ENCODE measurements at places on chromosomes 6 and 20.

- DNase-seq, result no peak
Observed at GRCh38 chr6:168972128-168972527, 281.5 kb downstream of the THBS2 start.

DNA sequence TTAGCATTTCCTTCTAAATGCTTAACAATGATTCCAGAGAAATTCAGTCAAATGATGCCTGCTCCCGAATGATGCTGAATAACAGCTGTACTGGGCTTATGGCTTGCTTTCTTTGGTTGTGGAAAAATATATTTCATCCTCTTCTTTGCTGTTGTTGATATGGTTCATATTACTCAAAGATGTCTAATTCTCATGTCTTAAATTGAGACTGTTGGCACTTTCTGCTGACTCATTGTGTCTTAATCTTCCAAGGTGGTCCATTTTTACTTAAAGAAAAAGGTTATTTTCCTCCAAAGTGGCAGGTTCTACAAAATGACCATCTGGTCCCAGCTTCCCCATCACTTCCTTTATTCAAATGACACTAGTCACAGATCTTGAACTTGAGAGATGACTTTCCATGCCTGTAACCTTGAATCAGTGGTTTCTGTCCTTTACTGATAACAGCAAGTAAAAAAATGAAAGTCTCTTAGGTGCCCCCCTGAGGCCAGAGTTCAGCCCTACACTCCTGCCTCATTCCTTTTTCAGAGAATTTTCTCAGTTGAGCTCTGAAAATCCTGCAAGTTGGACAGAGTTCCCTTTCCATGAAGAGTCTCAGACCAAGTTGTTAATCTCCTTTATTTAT is 6.9 kb downstream of the SNAP25 start:
- DNase-seq, result no peak

DNA sequence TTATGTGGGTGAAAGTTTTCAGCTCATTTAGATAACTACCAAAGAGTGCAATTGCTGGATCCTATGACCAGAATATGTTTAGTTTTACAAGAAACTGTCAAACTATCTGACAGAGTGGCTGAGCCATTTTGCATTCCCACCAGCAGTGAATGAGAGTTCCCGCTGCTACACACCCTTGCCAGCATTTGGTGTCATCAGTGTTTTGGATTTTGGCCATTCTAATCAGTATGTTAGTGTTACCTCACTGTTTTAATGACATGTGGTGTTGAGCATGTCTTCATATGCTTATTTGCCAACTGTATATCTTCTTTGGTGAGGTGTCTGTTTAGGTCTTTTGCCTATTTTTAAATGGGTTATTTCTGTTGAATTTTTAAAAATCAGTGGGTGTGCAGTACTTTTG is 120.9 kb downstream of the CFAP61 start:
- no peak for DNase-seq

- no peak for DNase-seq
Observed at GRCh38 chr6:28001751-28002150, 44.7 kb downstream of the OR2B6 start.

DNA sequence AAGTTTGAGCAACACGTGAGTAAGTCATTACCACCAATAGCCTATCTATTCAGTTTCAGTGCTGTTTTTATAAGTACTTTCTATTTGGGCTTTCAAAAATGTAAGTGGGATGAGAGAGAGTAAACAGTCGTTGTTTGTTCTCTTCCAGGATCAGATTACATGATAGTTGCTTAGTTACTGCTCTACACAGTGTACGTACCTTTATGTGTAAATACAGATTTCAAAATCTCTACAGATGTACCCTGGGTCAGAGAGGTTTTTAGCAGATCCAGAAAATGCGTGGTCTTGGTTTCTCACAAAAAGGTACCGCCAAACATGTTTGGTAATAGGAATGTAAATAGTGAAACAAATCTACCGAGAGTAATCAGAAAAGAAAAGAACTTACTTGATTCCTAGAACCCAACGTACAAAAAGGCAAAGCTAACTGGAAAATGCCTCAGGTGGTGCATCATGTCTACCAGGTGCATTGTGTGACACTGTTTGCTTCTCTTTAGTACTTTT is 421.1 kb downstream of the BCKDHB start:
- DNase-seq, result no peak

DNA sequence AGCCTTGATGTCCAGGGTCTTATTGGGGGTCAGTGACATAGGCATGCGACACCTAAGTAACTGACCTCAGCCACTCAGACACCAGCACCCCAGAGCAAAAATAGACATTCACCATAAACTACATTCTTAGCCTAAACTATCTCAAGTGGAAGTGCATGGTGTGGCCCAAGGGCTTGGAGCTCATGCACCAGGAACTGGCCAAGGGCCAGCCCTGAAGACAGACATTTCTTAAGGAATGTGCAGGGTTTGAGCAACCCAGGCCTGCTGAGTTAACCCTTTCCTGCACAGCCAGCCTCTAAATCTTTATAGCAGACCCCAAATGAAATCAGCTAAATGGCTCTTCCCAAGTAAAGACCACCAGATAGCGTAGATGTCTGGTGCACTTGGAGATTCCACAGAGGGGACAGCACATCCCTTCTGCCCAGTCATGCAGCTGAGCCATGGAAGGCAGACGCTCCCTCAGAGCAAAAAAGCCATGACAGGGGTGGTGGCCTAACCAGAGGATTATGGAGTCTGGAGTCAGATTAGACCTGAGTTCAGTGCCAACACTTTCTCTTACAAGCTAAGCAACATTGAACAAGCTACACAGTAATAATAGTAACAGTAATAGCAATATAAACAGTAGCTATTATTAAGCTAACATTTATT is 222.6 kb downstream of the ZMYND8 start:
- no peak for DNase-seq

DNA sequence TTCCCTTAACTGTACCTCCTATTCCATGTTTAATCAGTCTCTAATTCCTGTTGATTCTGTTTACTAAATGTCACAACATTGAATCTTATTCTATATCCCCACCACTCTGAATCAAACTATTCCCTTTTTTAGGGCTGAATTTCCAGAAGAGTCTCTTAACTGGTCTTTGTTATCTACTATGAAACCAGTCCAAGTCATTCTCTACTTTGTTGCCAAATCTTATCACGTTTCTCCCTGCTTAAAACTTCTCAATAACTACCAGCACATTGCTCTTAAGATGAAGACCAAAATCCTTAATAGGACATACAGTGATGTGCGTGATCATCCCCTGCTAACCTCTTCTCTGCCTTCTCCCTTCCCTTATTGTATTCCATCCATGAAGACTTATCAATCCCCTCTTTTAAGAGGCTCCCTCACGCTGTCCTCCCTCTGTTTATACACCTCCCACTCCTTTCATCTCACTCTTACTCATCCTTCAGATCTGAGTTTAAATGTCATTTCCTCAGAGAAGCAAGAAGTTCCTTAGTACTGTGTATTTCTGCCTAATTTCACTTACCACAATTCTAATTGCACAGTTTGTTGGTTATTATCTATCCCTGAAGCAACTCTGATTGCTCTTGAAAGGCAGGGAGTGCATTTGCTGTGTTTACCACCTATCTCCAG is 143.0 kb upstream of the AHI1 start:
- no peak for DNase-seq

DNA sequence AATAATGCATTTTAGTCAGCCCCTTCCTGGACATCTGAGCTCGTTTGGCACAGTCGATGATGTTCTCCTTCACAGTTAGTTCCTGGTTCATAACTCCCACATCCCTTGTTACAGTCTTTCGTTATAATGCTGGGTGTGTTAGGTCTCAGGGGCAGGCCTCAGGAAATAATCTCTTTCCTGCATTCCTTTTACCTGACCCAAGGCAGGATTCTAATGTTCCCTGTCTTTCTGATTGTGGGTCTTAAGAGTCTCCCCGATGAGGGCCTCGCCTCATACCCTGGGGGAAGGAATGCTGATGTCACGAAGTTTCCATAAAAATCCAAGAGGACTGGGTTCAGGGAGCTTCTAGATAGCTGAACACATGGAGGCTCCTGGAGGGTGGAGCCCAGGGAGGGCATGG is 104.0 kb upstream of the CARMIL1 start:
- no peak for DNase-seq

GRCh38 chr6:11706171-11706570 is 72.4 kb downstream of the ADTRP start:
- DNase-seq, result no peak

DNA sequence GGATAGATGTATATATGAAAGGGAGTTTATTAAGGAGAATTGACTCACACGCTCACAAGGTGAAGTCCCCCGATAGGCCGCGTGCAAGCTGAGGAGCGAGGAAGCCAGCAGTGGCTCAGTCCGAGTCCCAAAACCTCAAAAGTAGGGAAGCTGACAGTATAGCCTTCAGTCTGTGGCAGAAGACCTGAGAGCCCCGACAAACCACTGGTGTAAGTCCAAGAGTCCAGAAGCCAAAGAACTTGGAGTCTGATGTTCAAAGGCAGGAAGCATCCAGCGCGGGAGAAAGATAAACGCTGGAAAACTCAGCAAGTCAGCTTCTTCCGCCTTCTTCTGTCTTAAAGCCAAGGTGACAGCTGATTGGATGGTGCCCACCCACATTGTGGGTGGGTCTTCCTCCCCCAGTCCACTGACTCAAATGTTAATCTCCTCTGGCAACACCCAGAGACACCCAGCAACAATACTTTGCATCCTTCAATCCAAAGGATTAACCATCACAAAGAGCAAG is 102.6 kb upstream of the GJE1 start:
- no peak for DNase-seq

DNA sequence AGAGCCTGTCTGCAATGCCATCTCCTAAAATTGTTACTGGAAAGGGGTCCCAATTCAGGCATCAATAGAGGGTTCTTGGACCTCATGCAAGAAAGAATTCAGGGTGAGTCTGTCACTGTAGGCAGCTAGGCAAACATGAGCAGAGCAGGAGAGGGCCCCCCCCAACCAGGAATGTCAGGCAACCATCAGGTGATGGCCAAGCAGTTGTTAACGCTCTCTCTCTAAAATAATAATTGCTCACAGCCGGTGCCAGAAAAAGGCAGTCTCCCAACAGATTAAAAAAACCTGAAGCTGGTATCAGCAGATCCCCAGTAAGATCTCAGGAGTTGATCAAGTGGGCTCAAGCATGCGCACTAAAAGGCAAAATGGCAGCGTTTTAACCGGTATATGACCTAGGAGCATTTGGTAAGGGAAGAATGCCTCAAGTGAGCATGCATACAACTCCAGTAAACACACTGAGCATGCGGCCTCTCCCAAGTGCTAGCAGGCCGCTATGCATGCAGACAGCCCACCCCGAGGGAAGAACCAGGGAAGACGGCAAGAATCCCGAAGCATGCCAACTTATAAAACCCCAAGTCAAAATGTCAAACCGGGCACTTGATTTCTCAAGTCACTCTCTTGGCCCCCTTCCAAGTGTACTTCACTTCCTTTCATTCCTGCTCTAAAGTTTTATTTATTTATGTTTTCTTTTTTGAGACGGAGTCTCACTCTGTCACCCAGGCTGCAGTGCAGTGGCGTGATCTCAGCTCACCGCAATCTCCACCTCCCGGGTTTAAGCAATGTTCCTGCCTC is 44.0 kb upstream of the RNGTT start:
- DNase-seq, result no peak

GRCh38 chr20:43066125-43066524 is 123.6 kb downstream of the PTPRT start:
- no peak for DNase-seq

DNA sequence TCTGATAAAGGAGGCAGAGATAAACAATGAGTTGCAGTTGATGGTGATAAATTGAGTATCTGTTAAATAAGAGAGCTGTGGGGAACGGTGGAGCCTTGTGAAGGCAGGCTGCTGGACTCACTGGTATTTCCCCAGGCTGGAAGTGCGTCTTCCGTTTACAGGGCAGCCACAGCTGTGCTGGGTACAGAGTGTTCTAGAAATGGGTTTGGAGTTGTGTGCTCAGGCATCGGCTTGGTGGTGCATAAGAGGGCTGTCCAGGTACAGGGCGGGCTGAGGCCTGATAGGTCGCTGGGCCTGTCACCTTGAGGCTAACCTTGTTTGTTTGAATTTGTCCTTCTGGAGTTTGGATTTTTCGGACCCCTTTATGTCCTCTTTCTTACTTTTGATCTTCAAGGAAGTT is 39.3 kb downstream of the ARID1B start:
- DNase-seq, result no peak

GRCh38 chr6:42572523-42572922 is 8.7 kb downstream of the UBR2 start:
- no peak for DNase-seq

DNA sequence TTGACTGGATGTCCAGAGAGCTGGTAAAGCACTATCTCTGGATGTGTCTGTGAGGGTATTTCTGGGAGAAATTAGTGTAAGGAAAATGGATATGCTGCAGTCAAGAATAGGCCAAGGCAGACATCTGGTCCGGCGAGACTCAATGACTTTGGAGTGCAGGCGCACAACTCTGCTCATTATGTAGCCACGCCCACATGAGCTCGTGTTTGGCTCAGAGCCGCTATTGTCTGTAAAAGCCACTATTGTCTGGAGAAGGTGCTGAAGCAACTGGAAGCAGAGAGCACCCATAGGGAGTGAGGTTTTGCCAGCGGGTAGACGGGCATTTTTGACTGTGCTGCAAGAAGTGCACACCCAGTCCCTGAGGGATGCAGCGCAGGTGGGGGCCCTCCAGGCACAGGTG is 305.0 kb upstream of the POU3F2 start:
- DNase-seq, result no peak

DNA sequence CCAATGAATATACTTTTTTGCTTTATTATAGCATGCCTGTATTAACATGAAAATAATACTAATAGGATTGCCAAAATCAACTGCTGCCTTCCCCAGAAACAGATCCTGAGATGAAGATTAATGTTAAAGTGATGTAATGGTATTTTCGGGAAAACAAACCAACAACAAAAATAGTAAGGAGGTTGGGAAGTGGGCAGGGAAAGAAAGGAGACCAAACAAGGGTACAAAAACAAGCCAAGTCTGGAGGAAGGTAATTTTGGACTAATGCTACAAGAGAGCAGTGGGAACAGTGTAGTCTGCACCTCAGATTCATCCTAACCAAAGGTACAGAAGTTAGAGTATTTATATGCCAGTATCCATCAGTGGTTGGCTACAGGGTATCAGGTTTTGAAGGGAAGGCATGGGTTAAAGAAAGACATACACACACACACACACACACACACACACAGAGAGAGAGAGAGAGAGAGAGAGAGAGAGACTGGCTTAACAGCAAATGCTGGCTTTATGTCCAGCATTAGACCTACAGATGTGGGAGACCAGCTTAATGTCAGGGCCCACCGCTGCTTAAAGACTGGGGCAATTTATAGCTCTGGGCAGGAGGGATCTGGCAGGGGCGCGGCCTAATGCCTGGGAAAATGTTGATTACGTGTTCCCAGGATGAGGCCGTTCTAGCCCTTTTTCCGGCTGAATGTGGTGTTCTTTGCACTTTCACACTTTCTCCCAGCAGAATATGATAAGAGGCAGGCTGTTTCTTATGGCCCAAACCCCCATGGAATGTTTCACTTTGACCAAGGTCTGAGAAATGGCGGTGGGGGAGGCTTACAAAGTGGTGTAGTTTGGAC is 3.8 kb upstream of the SLC17A1 start:
- DNase-seq, result no peak

DNA sequence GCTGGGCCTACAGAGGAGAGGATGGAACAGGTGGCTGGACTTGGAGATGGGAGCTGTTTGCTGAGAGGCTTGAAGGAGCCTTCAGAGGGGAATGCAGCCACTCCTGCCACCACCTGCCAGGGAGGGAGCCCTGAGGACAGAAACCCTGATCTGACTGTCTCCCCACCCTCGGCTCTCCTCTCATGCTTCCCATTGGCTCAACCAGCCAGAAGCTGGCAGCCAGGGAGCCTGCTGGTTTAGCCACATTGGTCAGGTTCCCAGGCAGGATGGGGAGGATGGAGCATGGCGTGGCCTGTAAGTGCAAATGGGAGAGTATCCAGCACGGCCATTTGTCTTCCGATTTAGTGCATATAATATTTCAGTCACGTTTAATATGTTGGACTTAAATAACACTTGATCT is 12.8 kb downstream of the TREM1 start:
- DNase-seq, result no peak

Measured in ascending aorta (tissue), 2 donors.